SK-MEL-5 (cell line): ENCODE measurements at places on chromosomes 2 and 18.

DNA sequence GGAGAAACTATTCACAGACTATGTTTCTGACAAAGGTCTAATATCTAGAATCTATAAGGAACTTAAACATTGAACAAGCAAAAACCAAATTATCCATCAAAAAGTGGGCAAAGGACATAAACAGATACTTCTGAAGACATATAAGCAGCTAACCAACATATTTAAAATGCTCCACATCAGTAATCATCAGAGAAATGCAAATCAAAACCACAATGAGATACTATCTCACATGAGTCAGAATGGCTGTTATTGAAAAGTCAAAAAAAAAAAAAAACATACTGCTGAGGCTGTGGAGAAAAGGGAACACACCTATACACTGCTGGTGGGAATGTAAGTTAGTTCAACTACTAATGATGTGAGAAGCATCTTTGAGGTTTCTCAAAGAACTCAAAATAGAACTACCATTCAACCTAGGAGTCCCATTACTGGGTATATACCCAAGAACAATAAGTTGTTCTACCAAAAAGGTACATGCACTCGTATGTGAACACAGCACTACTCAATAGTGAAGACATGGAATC is 220.4 kb upstream of the TFPI start:
- DNase-seq, result no peak

GRCh38 chr2:229660951-229661350 is 53.4 kb downstream of the DNER start:
- no peak for DNase-seq

DNA sequence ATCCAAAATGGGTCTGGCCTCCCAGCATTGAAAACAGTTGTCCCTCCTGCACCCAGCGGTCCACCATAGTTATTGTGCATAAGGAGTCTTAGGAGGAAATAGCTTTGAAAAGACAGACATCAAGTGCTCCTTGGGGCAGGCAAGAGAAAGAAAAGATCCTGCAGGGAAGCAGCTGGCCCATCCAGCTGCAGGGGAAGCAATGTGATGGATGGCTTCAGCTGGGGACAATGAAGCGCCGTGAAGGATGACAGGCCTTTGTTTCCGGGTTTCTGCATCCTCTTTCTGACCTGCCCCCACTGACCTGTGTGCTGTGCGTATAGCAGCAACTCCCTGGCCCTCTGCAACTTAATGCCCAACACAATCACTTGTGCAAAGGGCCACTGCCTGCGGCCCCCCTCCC is 142.9 kb upstream of the NCKAP5 start:
- DNase-seq, result no peak

DNA sequence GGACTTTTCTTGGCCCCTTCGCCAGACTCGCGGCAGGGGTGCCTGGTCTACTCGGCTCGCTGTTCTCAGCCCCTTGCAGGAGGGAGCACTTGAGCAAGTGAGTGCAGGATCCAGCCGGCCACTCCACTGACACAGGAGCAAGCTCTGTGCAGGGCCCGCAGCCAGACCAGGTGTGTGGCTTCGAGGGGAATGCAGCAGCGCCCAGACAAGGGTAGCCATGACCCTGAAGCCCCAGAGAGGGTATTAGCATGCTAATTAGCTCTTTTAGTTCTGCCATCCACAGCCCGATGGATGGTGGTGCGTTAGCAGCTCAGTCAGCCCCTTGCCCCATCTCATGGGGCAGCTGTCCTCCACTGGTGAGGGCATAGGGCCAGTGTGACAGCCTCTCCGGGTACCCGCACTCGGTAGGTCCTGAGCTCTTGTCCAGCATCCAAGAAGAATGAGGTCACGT is 103.2 kb upstream of the HS6ST1 start:
- no peak for DNase-seq

GRCh38 chr2:170147576-170147975 is 30.4 kb upstream of the MYO3B start:
- no peak for DNase-seq

DNA sequence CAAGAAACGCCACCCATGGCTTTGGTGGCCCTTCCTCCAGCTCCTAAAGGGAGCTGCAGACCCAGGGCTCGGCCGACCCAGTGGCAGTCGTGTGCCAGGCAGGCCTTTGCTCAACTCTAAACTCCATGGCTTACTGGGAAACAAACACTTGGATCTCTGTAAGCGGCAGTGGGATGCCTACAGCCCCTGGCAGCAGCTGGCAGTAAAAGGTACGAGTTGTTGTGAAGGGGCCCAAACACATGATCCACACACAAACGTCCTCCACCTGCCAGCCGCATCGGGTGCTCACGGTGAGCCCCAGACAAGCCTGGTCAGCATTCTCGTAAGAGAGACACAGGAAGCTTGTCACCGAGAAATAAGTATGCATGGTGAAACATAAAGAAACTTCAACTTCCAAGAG is 214.9 kb downstream of the MGAT5 start:
- DNase-seq, result no peak

DNA sequence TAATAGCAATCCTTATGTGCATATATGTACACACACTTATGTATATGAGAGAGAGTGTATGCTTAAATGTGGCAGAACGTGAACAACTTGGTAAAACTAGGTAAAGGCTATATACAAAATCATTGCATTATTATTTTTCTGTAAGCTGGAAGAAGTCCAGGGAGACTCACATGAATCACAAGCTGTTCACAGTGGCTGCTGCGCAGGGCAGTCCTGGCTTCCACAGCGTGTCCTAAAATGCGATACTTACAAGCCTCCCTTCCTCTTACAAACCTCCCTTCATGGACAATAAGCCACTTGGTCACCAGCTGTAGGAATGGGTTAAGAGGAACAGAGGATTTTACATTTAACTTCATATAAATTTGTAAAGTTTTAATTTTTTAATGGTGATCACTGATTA is 114.9 kb upstream of the AGAP1 start:
- no peak for DNase-seq

- DNase-seq, result no peak
These were observed 41.8 kb downstream of the TMEM163 start for GRCh38 chr2:134676960-134677359.

- no peak for DNase-seq
These were observed 95.8 kb downstream of the PAX3 start for GRCh38 chr2:222203041-222203440.

DNA sequence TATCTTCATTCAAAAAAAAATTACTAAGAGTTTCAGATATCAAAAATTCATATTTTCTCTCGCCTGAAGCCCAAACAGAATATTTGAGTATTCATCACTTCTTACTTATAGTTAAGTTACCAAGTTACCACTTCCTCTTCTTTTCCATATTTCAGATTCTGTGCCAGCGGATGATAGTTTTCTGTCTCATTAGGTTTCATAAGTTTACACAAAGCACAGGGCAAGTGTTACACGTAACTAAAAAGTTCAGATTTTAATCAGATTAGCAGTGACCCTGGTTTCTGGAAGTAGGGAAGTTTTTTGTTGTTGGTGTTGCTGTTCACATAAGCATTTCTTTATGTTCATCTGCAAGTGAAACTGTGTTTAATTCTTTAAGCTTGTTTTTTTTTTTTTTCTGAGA is 10.2 kb downstream of the AFTPH start:
- no peak for DNase-seq

- no peak for DNase-seq
These were observed 73.6 kb downstream of the NFATC1 start for GRCh38 chr18:79469309-79469708.

DNA sequence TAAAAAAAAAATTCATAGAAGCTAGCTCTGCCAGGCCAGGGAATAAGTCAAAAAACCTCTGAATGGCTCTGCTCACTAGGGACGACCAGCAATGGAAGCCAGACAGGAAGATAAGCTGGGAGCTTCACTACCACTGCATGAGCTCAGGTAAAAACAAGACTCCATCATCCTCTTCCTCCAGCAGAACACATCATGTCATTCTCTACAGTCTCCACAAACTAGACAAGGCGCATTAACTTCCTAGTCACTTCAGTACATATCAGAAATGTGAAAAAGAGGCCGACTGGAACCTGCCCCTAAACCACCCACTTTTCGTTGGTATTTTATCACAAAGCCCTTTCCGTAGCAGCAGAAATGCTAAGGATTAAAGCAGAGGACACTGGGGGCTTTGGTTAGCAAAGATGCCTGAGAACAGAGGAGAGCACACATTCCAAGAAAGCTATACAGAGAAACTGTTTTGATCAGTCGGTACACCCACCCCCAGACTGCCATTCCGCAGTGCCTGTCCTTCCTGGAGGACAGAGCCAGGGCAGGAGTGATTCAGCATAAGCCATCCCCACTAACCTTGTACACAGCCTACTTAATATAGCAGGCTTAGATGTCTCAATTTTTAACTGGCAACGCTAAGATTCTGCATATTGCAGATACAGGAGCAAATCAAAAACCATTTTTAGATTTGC is 53.4 kb downstream of the AAK1 start:
- no peak for DNase-seq

- no peak for DNase-seq
These were observed 44.1 kb upstream of the IGFBP2 start for GRCh38 chr2:216588861-216589710.

- peak; percentile 39 for DNase-seq
These were observed 893.5 kb upstream of the ZEB2 start for GRCh38 chr2:145413261-145414030.

GRCh38 chr2:174205562-174205961 is 42.8 kb downstream of the OLA1 start:
- no peak for DNase-seq

- no peak for DNase-seq
These were observed 221.1 kb downstream of the RDH14 start for GRCh38 chr2:18339326-18339725.

DNA sequence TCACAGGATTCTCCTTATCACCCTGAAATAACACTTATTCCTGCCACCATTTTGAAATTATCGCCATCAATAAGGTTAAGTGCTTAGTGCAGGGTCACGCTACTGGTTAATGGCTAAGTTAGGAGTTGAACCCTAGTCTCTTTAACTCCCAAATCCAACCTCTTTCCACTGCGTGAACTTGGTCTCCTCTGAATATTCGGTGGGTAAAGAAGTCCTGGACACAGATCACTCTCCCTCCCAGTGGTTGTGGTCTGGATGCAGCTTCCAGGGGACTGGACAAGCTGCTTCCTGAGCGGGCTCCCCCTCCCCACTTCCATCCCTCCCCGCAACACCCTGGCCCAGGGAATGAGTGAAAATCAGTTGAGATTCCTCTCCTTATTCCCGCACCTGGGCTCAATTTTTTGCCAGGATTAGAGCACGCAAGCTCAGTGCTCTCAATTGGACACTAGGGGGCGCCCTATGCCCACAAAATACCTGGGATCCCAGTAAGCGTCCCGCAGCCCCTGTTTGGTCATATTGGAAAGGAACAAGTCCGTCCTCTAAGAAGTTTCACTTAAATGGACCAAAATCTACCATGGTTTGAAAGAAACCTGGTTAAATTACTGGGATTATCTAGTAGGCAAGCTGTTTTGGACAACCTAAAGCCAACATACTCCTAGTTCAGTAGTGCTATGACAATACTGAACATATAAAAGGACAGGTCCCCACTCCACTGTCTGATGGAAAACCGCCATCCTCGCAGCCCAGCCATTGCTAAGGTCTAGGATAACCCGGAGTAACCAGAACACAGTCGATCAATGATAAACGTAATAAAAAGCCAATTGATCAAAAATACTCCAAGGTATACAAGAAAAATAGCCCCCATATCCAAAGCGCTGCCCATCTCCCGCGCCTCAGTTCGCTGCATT is 40.4 kb downstream of the DHRS9 start:
- peak; percentile 74 for DNase-seq

DNA sequence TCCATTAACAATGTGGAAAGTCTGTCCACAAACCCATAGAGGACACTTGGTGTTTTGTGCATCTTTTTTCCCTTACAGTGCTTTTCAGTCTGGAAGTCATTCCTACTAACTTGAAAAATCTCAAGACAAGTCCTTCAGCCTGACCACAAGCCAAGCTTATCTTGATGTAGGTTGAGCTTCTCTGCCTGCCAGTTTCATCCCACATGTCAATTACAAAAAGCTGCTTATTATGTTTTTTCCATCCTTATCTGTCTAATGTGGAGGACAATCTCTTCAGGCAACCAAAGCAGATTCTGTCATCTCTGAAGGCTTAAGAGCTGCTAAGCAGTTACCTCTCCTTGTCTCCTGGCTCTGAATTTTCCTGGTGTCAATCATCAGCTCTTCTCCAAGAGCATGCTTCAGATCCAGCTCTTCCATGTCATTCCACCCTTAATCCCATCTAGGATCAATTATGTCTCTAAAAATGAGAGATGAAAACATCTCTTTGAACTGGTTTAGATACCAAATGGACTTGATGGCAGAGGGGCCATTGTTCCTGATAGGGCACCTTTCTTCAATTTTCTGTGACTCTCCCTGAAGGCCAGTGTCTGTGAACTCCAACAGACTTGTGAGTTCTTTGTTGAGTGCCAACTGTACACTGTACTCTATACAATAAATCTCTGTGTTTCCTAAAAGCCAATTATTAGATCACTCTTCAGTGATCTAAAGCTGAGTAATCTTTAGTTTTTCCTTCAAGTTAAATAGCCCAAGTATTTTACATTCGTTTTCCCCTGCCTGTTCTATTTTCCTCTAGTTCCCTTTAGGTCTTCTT is 208.6 kb downstream of the RBM43 start:
- DNase-seq, result no peak

GRCh38 chr2:208350610-208351009 is 56.0 kb upstream of the PTH2R start:
- DNase-seq, result no peak

- peak; percentile 79 for DNase-seq
These were observed 2.9 kb downstream of the SPTBN1 start for GRCh38 chr2:54459037-54459441.
